WERI-Rb-1 (cell line): ENCODE measurements at places on chromosomes 1 and 21.

GRCh38 chr1:9852410-9853248, 28.9 kb upstream of the CLSTN1 start:
- peak; percentile 84 for DNase-seq

DNA sequence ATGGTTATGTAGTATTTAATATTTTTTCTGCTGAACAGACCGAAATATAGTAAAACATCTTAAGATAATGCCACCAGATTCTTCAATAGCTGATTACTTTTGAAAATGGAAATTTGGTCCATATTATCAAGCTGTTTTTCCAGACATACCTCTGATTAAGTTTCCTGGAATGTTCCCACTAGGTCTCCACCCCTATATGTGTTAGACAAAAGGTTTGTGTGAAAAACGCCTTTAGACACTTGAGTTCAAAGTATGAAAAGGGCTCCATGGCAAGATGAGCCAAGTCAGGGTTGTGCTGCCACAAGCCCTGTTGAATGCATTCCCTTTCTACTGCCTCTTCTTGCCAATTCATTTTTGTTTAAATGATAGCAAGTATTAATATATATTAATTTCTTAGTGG, 52.7 kb downstream of the ZBTB17 start:
- no peak for DNase-seq

DNA sequence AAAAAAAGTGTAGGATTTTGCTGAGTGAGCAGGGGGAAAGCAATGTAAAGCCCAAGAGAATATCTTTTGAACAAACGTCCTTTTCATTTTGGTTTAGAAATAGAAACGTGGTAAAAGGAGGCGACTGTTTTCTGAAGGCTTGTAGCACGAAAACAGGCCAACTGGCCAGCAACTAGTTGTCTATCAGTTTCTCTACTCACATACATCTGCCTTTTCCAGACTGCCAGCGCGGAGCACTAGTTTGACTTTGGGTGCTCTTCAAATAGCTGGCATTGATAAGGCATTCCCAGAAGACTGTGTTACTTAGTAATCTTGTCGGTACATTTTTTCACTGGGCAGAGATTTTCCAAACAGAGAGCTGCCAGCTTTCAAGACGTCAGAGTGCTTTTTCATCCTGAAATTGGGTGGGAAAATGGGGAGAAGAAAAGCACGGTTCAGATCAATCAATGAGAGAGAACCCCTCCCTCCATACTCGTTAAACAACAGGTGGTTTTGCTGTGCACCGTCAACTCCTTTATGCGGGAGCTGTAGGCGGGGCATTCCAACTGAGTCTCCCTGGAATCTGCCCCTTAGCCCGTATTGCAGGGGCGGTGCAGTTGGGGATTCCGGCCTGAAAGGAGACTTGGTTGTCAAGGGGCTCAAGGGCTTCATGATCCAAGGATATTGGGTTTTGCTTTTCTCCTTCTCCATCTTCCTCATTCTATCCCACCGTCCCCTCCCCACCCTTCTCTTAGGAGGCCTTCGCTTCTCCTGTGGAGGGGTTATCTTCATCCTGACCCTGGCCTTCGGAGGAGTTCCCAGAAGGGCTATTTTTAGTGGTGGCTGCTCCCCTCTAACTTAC, 884 bp upstream of the LRRC8C start:
- peak; percentile 40 for DNase-seq

GRCh38 chr1:243346016-243346415, 90.2 kb downstream of the SDCCAG8 start:
- no peak for DNase-seq

DNA sequence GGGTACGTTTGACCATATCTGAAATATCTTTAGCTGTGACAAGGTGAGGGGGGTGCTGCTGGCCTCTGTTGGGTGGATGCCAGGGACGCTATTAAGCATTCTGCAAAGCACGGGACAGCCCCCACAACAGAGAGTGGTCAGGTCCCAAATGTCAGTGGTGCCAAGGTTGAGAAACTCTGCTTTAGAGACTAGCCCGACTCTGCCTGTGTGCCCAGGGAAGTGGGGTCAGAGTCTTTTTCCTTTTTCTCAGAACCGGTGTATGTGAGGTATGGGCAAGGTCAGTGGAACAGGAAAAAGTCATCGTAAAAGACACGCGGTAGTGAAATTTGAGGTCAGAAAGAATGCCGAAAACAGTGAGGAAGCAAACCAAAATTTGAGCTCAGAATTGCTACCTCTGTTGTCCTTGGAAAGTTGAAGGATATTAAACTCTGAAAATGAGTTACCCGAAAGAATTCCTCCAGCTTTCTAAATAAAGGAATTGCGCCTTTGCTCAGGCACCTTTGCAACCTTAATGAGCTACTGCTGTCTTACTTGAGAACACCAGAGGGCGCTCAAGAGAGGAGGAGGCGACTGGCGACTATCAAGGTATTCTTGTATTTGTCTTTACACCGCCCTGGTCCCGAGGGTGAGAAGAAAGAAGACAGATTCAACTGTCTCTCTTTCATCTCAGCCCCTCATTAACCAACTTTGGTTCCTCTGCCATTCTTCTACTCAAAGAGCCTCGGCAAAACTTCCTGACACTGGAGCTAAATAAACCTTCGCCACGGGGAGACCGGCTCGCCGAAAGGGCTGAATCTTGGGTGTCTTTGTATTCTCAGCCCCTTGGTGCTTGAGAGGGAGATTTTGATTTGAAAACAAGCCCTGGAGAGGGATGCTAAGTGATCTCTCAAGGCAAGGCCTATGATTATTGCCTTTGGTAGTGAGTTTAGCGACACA, 85.4 kb upstream of the OLIG2 start:
- DNase-seq = peak; percentile 61

GRCh38 chr1:170114906-170115305, 30.9 kb upstream of the NTMT2 start:
- no peak for DNase-seq

- no peak for DNase-seq
Measured at GRCh38 chr1:81617308-81617967, 183.3 kb upstream of the ADGRL2 start.

- DNase-seq = peak; percentile 16
Measured at GRCh38 chr1:226737819-226738420, 1.2 kb downstream of the ITPKB start.

DNA sequence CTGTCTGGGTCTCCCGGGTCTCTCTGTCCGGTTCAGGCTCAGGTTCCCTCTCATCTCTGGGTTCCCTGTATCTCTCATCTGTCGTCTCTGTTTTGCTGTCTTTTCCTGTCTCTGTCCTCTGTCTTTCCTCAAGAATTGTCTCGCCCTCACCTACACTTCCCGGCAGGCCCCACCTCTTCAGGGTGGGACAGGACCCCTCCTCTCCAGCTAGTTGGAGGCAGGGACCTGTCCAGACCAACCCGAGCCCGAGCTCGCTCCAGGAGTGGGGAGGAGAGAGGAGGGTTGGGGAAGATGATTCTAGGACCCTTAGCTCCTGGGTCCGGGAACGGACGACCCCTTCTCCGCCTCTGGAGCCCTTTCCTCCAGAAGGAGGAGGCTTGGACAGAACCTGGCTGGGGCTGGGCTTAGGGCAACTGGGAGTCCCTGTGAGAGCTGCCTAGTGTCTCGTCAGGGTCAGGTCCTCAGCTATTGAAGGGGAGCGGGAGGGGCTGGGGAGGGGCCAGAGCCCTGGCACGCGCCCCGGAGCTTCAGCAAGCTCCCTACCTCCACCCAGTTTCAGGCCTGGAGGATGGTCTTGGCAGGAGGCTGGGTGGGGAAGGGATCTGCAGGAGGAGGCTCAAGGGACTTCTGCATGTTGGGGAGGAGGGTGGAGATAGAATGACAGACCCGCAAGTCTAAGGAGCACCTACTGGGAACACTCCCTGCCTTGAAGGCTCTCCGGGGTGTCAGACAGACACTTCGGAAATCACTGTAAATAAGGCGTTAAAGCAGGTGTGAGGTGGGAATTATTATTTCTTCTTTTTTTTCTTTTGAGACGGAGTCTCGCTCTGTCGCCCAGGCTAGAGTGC, 26.3 kb upstream of the EPB41 start:
- peak; percentile 28 for DNase-seq

DNA sequence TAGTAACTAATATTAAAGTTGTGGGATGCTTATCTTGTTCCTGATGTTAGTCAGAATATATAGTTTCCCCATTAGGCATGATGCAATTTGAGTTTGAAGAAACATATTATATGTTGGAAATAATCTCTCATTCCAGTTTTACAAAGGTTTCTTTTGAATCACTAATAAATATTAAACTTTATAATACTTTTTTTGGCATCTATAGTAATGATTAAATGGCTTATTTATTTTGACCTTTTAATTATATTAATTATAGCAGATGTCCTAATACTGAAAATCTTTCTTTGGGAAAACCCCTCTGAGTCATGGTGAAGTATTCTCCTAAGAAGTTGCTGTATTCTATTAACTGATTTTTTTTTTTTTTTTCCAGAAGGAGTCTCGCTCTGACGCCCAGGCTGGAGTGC, 28.5 kb upstream of the PTGS2 start:
- DNase-seq = no peak

DNA sequence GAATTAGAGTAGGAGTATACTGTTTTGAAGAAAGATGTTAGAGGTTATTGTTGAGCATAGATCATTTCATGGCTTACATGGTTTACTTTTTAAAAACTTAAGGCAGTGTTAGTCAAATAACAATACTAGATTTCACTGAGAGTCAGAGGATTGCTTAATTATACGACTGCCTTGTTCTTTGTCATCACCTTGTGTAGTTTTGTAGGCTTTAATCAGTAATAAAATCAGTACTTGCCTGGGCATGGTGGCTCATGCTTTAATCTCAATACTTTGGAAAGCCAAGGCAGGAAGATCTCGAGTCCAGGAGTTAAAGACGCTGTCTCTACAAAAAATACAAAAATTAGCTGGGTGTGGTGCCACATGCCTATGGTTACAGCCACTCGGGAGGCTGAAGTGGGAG, 41.3 kb upstream of the GPR52 start:
- DNase-seq = no peak

GRCh38 chr1:234536741-234537140, 57.8 kb upstream of the TARBP1 start:
- DNase-seq = no peak

- DNase-seq = no peak
Measured at GRCh38 chr1:59345221-59345620, 48.3 kb downstream of the FGGY start.

- DNase-seq = no peak
Measured at GRCh38 chr1:186404454-186405051, 28.9 kb downstream of the ODR4 start.

DNA sequence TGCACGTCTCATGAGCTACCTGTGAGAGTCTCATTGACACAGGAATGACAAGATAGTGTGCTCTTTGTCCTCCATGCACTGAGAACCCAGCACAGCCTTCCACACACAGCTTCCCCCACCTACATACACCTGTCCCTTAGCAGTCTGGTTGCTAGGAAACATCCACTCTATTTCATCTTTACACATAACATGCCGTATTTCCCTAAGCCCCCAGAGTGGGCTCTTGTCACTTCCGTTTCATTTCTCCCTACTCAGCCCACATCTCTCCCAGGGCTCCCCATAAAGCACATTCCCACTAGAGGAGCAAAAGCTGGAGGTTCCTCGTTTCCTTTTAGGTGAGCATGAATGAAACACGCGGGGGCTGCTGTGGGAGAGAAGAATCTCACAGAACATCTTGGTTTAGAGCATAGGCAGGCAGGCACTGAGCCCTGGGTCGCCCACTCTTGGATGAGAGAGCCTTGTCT, 137.1 kb downstream of the ETS2 start:
- DNase-seq = no peak

DNA sequence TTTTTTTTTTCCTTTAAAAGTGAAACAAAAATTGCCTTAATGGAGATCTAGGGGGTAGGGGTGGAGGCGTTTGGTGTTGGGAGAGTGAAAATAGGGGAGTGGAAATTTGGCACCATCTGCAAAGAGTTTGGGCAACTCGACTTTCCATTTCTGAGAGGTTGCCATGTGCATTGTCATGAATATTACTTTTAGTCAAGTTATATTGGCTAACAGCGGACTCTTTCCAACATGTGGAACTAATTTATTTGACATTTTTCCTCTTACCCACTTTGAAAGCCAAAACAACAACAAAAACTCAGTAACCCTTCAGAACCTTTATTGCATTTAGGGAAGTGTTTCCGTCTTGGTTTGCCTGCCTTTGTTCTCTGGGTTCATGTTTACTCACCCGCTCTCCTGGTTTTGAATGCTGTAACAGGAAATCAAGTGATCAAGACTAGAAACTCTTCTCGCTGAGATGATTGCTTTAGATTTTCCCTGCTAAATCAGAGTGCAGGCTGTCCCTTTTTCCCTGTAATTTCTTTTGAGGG, 70.4 kb downstream of the CACHD1 start:
- DNase-seq = no peak

DNA sequence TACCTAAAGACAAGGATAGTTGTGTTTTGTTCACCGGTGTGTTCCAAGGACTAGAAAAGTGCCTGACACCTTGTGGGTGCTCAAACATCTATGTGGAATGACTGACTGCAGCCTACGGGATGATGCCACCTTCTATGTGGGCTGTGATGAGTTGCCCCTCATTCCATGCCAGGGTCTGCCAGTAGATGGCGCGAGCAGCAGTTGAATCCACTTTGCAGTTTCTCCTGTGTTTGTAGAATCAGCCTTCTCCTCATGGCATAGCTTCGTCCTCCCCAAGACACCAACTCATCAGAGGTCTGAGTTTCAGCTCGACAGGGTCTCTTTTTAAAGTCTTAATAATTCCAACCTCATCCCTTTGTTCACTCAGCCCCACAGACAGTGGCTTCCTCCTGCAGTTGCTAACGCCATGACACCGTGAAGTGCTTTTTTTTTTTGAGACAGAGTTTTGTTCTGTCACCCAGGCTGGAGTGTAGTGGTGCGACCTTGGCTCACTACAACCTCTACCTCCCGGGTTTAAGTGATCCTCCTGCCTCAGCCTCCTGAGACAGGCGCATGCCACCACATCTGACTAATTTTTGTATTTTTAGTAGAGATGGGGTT, 133.7 kb downstream of the CAPN8 start:
- peak; percentile 50 for DNase-seq

- no peak for DNase-seq
Measured at GRCh38 chr1:164628772-164629171, 69.8 kb downstream of the PBX1 start.

DNA sequence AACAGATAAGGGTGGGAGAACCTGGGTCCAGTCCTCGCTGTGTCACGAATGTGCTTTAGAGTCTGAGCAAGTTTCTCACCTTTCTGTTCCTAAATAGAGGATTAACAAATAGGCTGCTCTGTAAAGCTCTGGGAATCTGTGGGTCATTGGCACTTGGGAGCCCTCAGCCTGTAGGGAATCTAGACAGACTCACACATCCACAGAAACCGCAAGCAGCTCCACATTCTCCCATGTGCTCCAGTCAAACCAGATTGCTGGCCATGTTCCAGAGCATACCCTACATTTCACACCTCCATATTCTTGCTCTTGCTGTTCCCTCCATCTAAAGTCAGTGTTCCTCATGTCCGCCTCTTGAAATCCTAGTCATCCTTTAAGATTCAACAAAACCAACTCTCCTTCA, 7.8 kb upstream of the AHCYL1 start:
- no peak for DNase-seq

- DNase-seq = peak; percentile 5
Measured at GRCh38 chr1:247290576-247290975, 34.7 kb downstream of the VN1R5 start.

GRCh38 chr1:200154069-200154767, 126.7 kb downstream of the NR5A2 start:
- no peak for DNase-seq
